Vagina (tissue), 2 donors: ENCODE measurements at places on chromosomes 3 and 15.
A peak's percentile ranks its signal among the peaks of the same experiment; 100 is the strongest.

DNA sequence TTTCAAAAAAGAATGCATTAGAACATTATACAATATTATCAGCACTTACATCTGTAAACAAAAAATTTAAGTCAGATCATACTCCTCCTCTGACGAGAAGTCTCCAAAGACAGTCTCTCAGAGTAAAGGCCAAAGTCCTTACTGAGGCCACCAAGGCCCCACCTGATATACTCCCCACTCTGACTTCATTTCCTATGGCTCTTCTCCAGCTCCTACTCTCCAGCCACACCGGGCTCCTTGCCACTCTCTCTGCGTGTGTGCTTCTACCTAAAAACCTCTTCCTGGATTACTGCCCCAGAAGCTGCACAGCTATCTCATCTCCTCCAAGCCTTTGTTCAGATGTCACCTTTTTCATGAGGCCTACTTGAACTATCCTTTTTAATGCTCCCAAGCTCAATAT, 5.0 kb downstream of the DCP1A start:
- DNase-seq = no peak

DNA sequence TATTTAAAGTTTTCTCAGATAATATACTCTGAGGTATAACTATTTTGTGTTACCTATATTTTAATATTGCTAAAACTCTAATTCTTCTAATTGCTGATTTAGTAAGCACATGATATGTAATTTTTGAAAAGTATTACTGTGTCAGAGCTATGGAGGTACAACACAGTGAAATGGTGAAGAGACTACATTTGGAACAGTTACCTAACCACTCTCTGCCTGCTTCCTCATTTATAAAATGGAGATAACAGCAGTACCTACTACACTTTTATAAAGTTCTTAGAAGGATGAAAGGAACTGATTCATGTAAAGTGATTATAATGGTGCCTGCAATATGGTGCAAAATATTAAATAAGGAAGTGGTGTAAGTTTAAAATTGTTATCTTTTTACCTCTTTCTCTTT, 16.3 kb upstream of the NEK10 start:
- DNase-seq = no peak

- DNase-seq = no peak
Measured at GRCh38 chr3:127628788-127629466, at the start of gene PODXL2. Gene PODXL2, plus strand, starts transcription at chr3:127629185. Its CDS starts 35 bp downstream, at chr3:127629220.

- peak; percentile 20 for DNase-seq
Measured at GRCh38 chr3:123153125-123154019, 48.4 kb upstream of the SEC22A start.

DNA sequence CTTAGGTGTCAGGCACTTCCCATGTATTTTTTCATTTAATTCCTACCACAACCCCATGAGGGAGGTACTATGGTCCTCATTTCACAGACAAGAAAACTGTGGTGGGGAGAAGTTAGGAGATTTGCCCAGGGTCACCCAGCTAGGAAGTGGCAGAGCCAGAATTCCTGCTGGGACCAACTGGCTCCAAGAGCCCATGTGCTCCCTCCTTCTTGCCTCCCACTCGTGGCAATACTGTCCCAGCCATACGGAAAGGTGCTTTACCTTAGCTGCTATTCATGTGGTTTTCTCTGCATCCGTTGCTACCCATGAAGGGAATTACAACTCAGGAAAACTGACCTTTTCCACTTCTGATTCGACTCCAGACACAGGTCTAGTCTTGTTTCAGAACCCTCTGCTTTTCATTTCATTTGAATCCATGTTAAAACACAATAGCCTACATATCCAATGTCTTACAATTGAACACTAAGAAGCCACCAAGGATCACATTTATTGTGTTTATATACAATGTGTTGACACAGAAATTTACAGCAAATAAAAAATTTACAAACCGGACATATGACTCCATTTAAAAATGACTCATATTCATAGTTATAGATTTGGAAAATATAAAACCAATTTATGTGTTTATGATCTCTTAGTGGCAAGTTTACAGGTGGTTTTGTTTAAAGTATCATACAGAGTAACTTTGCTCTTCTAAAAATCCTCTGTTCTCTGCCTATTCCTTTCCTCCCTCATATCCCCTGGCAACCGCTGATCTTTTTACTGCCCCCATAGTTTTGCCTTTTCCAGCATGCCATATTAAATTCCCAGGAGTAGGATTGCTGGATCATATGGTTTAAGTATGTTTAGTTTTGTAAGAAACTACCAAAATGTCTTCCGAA, 58.8 kb downstream of the BTD start:
- DNase-seq = no peak

DNA sequence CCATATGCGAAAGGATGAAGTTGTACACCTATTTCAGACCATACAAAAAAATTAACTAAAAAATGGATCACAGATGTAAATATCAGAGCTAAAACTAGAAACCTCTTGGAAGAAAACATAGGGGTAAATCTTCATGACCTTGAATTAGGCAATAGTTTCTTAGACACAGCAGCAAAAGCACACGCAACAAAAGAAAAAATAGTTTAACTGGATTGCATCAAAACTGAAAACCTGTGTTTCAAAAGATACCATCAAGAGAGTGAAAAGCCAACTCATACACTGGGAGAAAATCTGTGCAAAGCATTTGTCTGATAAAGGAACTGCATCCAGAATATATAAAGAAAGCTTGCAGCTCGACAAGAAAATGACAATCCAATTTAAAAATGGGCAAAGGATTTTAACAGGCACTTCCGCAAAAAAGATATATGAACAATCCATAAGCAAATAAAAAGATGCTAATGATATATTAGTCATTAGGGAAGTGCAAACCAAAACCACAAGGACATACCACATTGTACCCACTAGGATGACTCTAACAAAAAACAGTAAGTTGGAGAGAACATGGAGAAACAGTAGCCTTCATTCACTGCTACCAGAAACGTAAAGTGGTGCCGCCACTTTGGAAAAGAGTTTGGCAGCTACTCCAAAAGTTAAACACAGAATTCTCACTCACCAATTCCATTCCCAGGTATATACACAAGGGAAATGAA, 263.1 kb downstream of the ADAMTS17 start:
- DNase-seq = no peak

DNA sequence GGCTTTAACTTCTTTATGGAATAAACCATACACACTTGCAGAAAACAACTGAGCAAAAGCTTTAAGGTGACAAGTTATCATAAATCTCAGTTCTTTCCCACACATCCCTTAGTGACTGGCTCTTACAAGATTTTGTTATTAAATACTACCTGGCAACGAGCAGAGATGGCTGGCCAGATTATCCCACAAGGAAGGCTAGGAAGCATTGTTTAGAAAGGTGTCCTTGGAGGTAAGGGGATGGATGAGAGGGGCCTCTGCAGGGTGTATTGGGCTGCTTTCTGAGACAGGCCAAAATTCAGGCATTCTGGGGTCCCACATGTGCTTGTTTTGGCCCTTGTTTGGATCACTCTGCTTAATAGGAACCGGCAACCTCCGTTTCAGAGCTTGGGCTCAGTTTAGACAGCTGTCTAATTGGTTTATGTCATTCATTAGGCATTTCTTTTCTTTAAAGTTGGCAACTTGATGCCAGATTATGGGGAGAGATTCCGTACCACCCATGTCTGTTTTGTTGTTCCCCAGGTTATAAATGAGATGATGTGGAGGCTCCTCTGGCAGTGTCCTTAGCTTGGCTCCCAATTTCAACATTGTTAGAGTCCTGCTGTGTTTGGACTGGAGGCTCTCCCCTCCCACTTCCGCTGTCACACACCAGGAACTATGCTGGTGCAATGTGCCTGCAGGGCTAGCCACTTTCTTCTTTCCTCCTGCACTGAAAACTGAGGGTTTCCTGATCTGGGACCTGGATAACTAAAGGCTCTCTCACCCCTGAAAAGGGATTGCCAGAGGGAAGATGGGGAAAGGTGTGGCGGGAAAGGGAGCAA, 121.1 kb downstream of the TPRG1 start:
- no peak for DNase-seq

GRCh38 chr3:133413161-133414020, 13.5 kb downstream of the BFSP2 start:
- no peak for DNase-seq

GRCh38 chr15:35381328-35381727, 164.6 kb downstream of the DPH6 start:
- no peak for DNase-seq

DNA sequence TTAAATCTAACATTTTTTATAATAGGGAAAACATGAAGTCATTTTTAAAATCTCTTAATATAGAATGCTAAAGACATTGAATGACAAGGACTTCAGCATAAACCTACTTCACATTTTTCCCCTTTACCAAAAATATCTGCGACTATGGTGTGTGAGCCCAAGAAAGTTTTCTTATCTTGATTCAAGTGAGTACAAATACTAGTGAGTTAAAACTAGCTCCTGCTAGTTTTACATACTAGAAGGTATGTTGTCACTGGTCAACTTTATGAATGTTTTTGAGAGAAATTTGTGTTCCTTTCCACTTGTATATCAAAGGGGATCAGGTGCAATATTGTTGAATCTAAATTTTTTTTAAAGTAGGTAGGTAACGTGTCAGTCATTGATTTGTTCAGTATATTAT, 152.4 kb upstream of the CGNL1 start:
- DNase-seq = no peak

DNA sequence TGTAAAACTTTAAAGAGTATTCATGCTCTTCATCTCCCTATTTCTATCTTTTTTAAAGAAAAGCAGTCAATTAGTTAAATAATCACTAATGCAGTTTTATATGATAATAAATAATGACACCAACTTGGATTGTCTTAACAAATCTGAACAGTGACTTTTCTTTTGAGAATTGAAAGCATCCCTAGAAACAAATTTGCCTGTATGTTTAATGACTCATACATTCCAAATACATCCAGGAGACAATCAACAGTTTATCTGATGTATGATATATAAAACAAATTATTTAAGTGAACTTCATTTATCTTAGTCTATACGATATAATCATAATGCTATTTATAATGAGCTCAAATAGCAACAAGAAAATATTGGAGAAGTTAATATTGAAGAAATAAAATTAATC, 78.0 kb downstream of the ALCAM start:
- no peak for DNase-seq

DNA sequence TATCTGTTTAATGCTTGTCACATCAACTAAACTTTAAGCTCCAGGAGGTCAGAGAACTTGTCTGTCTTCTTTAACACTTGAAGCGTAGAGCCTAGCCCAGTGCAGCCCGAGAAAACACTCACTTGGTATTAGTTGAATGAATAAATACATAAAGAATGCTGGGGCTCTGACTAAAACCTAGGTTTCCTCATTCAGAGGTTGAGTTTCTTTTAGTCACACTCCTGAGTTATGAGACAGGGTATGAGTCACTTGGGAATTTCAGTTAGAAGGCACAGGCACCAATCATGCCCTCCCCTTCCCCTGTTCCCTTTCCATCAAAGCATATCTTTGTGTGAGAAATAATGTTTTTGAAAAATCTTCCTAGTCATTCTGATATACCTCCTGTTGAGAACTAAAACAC, 589.8 kb upstream of the DPPA4 start:
- no peak for DNase-seq

GRCh38 chr3:101325393-101326134, 5.2 kb upstream of the IMPG2 start:
- no peak for DNase-seq

GRCh38 chr3:173730391-173730790, 332.8 kb downstream of the NLGN1 start:
- no peak for DNase-seq

- no peak for DNase-seq
Measured at GRCh38 chr15:39465843-39466749, 114.8 kb upstream of the THBS1 start.

DNA sequence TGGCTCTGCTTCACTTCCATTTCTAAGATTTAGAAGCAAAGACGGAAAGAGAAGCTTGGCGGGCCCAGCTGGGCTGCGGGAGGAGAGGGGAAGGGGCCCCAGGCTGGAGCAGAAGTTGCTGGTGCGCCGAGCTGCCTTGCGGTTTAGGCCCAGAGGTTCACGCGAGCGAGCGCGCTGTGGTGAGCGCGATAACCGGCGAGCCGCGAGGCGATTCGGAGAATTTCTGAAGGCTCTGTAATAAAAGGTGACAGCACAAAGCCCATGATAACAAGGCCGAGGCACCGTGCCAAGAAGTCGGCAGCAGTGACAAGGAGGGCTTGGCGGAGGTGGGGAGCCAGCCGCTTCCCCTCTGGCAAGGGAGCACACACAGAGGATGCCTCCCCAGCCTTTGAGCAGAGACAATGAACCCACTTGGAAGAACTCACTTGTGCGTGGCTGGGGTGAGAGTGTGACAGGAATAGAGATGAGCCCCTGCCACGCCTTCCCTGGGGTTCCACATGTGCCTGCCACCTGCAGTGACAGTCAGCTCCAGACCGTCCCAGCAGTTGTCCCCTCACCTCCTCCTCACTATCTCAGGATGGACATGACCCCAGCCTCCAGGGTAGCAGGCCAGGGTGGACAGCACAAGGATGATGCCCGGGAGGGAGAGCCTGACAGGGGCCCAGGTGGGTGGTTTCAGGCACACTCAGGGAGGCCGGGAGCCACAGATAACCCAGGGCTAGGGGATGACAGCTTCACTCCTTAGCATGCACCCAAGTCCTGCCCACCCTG, 315.2 kb downstream of the UACA start:
- no peak for DNase-seq

DNA sequence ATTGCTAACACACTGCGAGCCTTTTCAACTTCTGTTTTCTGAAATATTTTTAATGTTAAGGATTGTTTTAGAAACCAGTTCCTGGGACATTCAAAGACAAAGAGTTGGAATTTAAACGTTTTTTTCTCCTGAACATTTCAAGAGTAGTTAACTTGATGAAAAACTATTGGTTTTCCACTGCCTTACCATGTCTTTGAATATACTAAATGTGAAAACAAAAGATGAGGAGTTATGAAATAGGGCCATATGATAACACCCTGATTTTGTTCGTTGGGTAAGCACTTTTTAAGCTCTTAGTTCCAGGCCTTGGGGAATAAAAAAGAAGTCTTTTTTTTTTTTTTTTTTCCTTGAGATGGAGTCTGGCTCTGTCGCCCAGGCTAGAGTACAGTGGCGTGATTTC, 2.8 kb downstream of the DIS3L start:
- DNase-seq = no peak
